ENCODE measurements at places on chromosomes 5 and 9. TPM values are rescaled to one million over a fixed set of nuclear protein-coding genes. Genes with fewer than 3 reads are reported as not detected.

Gene NUTM2F
- not detected for total RNA-seq

GRCh38 chr5:111427762-111428161 lies 84.6 kb downstream of the STARD4 start:
- no peak for DNase-seq

- no peak for DNase-seq
These were observed 43.4 kb downstream of the ANGPTL2 start for GRCh38 chr9:127078988-127079387.

GRCh38 chr9:93305497-93306020 lies 121.6 kb downstream of the WNK2 start:
- no peak for DNase-seq

DNA sequence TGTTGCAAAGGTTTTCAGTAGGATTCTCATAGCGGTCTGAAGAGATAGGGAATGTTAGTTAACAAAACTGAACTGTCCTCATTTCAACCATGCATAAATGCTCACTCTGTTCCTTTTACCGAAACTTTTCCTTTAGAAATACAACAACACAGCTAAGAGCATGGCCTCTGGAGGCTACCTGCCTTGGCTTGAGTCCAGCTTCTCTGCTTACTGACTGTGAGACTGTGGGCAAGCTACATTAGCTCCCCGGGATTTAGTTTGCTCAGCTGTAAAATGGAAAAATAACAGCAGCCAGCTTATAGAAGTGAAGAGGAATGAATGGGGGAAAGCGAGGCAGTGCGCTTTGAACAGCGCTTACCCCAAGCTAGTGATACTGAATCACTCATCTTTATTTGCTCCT lies 507.9 kb upstream of the DAP start:
- DNase-seq, result no peak

DNA sequence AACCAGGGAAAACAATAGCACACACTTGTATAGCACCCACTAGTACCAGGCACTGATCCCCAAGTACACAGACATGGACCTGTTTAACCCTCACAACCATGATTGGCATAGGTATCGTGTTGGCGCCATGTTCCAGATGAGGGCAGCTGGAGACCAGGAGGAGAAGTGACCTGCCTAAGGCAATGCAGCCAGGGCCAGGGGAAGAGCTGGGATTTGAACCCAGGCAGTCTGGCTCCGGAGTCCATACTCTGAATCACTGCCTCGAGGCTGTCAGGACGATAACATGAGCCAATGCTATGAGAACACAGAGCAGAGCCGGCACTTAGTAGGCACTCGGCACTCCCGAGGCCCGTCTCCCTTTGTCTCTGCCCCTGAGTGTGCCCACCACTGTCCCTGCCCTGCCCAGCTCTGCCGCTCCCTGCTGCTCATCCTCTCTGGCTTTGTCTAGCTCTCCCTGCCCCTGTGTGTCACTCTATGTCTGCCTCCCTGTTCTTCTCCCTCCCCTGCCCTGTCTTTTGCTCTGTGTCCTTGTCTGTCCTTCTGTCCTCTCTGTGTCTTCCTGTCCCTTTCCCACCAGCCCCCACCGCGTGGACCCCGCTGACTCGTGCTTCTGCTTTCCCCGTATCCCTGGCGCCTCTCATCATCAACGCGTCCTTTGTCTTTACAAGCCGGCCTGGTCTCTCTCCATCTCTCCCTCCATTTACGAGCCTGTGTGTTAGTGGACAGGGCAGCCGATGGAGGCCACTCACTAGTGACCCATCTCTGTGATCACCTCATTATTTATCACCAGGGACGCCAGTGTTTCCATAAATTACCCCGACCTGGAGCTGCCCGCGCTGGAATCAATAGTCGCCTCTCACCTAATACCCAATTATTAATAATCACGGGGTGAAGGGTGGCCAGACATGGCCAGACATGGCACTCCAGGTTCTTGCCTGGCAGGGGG lies 99.4 kb upstream of the MVB12B start:
- DNase-seq, result no peak

DNA sequence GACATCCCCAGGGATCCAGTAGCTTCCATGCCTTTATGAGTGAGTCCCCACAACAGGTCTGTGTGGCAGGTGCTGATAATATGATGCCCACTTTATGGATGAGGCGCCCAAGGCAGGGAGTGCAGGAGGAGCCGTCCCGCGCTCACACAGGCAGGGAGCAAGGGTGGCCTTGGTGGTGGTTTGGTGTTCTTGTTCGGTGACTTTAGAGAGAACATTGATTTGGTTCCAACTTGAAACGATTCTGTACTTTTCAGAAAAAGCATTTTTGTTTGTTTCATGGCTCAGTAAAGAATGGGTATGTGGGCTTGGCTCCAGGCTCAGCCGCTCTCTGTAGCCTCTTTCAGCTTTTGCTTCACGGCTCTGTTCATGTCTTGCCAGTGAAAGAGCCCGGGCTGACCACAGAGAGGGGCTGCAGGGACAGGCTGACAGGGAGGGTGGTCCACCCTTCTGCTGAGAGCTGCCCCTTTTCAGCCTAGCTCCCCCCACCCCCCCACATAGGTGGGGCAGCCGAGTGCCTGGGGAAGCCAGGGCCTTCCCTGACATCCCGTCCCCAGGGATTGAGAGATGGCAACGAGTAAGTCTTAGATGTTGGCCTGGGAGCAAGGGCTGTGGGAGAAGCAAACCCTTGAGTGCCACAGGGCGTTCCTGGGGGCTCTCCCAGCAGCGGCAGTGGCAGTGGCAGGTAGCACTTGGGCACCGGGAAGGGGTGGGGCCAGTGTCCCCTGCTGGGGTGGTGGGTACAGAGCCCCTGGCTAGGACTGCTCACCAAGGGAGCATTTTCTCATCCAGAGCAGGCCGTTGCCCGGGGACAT lies 28.0 kb downstream of the NCS1 start:
- DNase-seq, result no peak

All from B cell (primary cell).